ENCODE measurements at places on chromosomes 13 and 19. TPM values are rescaled to one million over a fixed set of nuclear protein-coding genes. Genes with fewer than 3 reads are reported as not detected.

KRTDAP gene
- 0.16 TPM for polyA plus RNA-seq

BRSK1 gene
- polyA plus RNA-seq: 0.94 TPM

GPC5 gene
- 0.77 TPM for polyA plus RNA-seq

VN1R4 gene
- not detected for polyA plus RNA-seq

C2CD4C gene
- 1.2 TPM for polyA plus RNA-seq

PTH2 gene
- not detected for polyA plus RNA-seq

ZNF573 gene
- 1.4 TPM for polyA plus RNA-seq

TRIM28 gene
- 188 TPM for polyA plus RNA-seq

C1QTNF9B gene
- not detected for polyA plus RNA-seq

RDH8 gene
- not detected for polyA plus RNA-seq

ZNF850 gene
- 0.31 TPM for polyA plus RNA-seq

FCAR gene
- 57.5 TPM for polyA plus RNA-seq

KLK8 gene
- polyA plus RNA-seq: 0.39 TPM

ERFL gene
- polyA plus RNA-seq: 0.37 TPM

IL11 gene
- 0.26 TPM for polyA plus RNA-seq
